ENCODE measurements at places on chromosomes 11 and 22.

GRCh38 chr11:72784662-72785061, 9.2 kb downstream of the STARD10 start:
- DNase-seq: no peak

GRCh38 chr11:63745304-63746170, 23.0 kb downstream of the ZFTA start:
- DNase-seq: no peak

GRCh38 chr11:43895601-43896000, 15.0 kb downstream of the ALKBH3 start:
- DNase-seq: no peak

GRCh38 chr22:33038131-33038772, 19.9 kb downstream of the SYN3 start:
- DNase-seq: no peak

DNA sequence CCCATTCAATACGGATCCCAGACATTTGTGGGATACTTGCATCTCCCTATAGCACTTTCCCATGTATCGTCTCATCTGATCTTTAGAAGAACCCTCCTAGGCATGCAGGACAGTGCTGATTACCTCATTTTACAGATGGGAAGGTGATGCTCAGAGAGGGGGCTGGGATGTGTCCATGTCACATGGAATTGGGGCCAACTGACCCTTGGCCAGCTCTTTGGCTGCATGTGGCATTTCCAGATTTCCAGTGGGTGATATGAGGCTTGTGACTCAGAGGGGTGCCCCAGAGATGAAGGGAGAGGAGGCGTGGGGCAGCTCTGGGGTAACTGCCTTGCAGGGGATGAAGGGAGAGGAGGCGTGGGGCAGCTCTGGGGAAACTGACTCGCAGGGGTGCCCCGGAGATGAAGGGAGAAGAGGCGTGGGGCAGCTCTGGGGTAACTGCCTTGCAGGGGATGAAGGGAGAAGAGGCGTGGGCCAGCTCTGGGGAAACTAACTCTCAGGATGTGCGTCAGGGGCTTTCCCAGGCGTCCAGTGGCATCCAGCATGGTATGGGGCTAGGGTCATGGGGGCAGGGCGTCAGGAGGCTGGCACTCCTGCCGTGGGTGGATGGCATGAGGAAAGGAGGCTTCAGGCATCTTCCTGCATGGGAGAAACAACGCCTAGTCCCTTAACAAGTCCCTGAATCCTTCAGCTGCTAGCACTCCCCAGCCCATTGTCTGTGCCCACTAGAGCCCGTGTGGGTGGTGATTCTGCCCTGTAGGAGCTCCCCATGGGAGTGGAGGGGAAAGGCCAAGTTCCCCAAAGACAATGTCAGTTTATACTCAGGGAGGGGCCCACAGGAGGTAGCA, 11.9 kb upstream of the CERK start:
- DNase-seq: no peak

GRCh38 chr11:78685156-78685555, 110.5 kb upstream of the NARS2 start:
- DNase-seq: no peak

DNA sequence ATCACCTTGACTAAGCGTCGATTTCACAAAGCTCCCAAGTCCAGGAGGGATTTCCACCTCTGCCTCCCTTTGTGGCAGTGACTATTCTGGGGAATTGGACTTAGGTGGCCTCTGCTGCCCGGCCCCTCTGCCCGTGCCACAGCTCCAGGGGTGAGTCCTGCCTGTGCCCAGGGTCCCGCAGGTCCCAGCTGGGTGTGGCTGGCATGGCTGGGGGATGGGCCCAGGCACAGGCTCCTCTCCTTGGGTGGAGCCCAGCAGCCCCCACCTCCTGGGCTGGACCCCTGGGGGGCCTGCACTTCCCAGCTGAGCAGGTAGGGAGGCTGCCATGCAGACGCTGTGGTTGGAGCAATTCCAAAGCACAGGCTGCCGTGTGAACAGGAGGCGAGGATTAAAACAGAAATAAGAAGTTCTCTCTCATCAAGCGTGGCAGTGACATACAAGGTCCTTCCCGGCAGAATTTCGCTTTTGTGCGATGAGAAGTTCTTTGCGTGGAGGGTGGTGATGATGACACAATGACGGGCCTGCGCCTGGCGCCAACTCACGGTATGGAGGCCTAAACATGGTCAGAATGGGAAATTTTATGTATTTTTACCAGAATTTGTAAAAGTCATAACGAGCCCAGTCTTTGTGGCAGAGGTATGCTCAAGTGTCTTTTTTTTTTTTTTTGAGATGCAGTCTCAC, 107.3 kb downstream of the BRD1 start:
- DNase-seq: no peak

DNA sequence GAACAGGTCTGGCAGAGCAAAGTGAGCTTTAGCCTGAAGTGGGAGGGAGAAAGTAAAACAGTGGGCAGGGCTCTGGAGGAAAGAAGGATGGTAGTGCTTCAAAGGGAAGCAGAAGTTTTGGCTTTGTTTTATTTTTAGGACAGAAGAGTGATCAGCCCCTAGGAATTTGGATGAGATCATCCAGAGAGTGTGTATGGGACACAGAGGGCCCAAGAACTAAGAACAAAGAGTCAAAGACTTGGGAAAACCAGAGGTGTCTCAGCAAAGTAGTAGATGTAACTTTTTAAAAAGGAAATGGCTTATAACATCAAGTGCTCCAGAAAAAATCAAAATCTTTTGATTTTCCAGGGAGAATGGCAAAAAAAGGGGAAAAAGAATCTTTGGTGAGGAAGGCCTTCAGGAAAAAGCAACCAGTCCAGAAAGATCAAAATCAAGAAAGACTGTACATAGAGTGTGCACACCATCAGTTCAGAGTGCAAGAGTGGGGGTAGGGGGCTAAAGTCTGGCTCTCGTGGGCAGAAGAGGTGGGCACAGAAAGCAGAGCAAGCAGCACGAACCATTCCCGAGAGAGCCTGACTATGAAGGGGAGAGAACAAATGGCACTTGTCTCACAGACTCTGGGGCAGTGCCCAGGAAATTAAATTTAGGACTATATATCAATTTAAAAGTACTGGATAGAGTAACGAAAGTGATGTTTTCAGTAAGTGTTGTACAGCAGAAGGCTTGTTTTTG, 30.0 kb downstream of the MAPK1 start:
- DNase-seq: no peak

- no peak for DNase-seq
Observed at GRCh38 chr22:42760806-42761565, 40.3 kb upstream of the A4GALT start.

- no peak for DNase-seq
Observed at GRCh38 chr11:119902656-119903231, 173.7 kb upstream of the NECTIN1 start.

- DNase-seq: no peak
Observed at GRCh38 chr11:75346912-75347647, 4.4 kb downstream of the ARRB1 start.

GRCh38 chr11:35483131-35483820, 42.1 kb downstream of the PAMR1 start:
- DNase-seq: no peak

DNA sequence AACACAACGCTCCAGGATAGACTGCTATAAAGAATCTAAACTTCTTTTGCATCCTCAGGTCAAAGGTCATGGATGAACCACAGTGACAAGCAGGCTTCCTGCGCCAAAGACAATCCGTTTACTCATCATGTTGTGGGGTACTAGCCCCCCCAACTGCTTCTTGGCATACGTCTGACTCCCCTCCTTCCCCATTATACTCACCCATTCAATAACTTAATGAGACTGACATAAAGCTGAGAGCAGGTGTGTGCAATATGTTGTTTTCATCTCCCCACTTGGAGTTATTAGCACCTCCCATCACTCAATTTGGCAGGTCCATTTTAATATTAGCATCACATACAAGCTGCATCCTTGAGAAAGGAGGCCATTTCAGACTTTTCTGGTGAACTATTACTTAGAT, 157.1 kb downstream of the CADM1 start:
- no peak for DNase-seq

- DNase-seq: no peak
Observed at GRCh38 chr11:69569306-69570200, 71.4 kb upstream of the CCND1 start.

DNA sequence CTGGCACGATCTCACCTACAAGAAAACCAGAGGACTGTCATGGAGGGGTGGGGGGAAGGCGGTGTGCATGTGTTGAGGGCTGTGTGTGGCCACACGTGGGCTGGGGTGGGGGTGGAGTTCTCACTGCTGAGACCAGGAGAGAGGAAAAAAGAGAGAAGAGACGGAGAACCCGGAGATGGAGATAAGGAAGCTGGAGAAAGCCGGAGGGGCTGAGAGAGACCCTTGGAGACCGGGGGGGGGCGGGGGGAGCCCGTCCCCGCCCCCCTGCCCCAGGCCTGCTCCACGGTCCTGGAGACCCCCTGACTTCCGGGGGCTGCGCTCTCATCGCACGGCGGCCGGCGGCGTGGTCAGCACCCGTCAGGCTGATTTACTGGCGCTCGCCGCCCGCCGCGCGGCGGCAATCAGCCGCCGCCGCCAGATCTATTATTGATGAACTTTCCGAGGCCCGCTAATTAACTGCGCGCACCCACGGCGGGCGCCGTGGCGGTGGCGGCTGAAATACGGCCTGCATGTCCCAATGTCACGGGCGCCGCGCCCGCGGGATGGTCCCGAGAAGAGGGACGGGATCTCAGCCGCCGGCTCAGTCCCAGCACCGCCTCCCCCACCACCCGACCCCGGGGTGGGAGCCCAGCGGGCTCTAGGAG, 187.4 kb downstream of the MN1 start:
- DNase-seq: no peak

- DNase-seq: no peak
Observed at GRCh38 chr22:19880786-19881569, 26.3 kb upstream of the GNB1L start.

GRCh38 chr11:45847911-45848316, 639 bp downstream of the CRY2 start:
- peak; percentile 2 for DNase-seq

GRCh38 chr11:1444823-1445422, 41.7 kb downstream of the MOB2 start:
- DNase-seq: no peak

- no peak for DNase-seq
Observed at GRCh38 chr11:86201371-86201884, 43.1 kb upstream of the EED start.

- DNase-seq: no peak
Observed at GRCh38 chr11:104402812-104403521, 239.0 kb upstream of the PDGFD start.

- no peak for DNase-seq
Observed at GRCh38 chr11:83140691-83141455, 16.1 kb upstream of the PCF11 start.

DNA sequence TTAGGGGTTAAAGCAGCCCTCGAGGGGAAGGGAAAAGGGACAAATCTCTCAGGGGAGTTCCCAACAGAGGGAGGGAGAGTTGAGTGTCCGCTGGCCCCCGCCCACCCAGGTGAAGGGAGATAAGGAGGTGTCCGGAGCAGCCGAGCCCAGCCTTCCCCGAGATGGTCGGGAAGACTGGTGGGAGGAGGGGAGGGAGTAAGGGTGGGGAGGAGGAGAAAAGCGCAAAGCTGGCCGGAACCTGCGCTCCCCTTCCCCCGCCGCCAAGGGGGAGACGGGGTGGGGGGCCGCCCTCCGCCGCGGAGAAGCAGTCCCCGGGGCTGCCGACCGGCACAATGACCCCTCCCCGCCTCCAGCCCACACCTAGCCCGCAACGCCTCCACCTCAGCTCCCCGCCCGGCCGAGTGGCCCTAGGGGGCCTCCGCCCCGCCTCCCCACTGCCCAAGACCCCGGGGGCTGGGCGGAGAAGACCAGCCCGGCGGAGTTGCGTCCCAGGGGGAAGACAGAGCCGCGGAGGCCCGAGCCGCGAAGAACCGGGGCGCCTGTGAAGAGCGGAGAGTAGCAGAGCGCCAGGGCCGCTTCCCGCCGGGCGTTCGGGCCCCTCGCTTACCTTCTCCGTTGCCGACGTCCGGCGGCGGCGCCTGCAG, 479 bp downstream of the RSF1 start:
- peak; percentile 6 for DNase-seq

- DNase-seq: no peak
Observed at GRCh38 chr11:27998552-27998951, 109.4 kb downstream of the KIF18A start.

DNA sequence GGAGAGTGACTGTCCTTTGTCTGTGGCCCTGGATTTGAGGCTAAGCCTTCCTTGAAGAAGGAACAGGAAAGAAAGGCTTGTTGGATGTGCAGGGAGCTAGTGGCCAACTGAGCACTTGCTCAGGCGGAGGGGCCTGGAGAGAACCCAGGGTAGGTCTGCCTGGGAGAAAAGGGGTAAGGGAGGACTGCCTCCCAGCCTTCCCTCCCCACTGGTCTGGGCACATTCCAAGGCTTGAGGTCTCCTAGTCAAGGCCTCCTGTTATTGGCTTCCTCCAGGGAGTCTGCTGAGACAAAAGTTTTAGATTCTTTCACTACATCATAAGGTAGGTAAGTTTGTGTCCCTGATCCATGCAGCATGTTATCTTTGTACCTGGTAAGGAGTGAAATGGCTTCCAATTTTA, 15.2 kb downstream of the KCNQ1OT1 start:
- DNase-seq: no peak

- DNase-seq: peak; percentile 41
Observed at GRCh38 chr22:50276143-50276542, 6.0 kb upstream of the MAPK11 start.

- no peak for DNase-seq
Observed at GRCh38 chr11:128375961-128376360, 211.4 kb downstream of the ETS1 start.

Data from stimulated activated CD8-positive, alpha-beta memory T cell treated with anti-CD3 and anti-CD28 coated beads, Interleukin-7, amount 100 ng/mL, for 48 hours (primary cell).